ENCODE measurements at places on chromosomes 3 and 15.

- DNase-seq, result no peak
Measured at GRCh38 chr3:148204131-148204530, 493.6 kb upstream of the AGTR1 start.

DNA sequence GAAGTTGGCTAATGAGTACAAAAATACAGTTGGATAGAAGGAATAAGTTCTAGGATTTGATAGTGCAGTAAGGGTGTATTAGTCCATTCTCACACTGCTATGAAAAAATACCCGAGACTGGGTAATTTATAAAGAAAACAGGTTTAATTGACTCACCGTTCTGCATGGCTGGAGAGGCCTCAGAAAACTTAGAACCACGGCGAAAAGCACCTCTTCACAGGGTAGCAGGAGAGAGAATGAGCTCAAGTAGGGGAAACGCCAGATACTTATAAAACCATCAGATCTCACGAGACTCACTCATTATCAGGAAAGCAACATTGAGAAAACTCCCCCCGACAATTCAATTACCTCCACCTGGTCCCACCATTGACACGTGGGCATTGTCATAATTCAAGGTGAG, 483.3 kb downstream of the TUSC7 start:
- DNase-seq, result no peak

DNA sequence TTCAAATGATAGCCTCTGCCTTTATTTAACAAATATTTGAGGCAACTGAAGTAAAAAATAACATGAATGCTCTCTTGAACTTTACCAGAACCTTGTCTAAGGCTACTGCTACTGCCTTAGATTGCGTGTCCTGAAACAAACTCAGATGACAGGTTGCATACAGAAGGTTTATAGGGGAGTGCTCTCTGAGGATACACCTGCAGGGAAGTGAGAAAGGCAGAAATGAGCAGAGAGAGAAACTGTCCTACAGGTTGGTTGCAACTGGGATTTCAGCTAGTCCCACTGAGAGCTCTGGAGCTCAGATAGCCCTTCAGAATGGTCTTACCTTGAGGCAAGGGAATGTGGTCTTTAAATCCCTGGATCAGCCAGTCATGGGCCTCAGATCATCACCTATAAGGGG, 165.5 kb downstream of the IL5RA start:
- no peak for DNase-seq

DNA sequence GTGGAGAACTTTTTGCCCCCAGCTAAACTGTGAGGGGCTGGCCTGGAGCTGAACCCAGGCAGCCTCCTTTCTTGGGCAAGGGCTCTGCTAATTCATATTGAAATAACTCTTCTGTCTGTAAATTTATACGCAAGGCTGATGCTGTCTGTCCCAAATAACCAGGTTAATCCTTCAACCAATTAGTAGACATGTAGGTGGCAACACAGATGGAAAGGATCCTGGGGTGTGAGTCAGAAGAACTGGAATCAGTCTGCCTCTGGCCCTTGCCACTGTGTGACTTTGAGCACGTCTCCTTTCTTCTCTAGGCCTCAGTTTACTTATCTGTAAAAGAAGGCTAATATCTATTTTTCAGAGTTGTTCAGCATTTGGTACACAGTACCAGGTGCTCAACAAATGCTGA, 48.3 kb upstream of the IREB2 start:
- no peak for DNase-seq

GRCh38 chr15:84638103-84638502, 16.0 kb downstream of the WDR73 start:
- DNase-seq, result peak; percentile 44

- no peak for DNase-seq
Measured at GRCh38 chr3:16916840-16917239, 32.1 kb downstream of the PLCL2 start.

- DNase-seq, result peak; percentile 71
Measured at GRCh38 chr3:195106418-195106906, 164.5 kb downstream of the XXYLT1 start.

DNA sequence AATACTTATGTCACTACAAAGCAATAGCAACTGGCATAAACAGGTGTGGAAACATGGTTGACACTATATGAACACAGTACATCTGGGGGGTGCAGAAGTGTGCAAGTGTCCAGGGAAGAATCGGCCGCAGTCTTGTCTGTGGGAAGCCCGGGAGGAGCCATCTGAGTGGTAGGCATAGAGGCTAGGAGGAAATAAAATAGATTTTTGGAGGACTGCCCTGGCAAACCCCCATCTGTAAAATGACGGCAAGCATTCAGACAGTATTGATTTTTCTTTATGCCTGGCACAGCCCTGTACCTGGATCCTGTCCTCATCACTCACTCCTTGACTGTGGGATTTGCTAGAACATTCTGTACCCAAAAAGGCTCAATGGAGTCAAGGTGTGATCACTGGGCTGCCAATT, 31.3 kb downstream of the THSD4 start:
- no peak for DNase-seq

- DNase-seq, result no peak
Measured at GRCh38 chr15:69377216-69377970, 36.8 kb upstream of the KIF23 start.

DNA sequence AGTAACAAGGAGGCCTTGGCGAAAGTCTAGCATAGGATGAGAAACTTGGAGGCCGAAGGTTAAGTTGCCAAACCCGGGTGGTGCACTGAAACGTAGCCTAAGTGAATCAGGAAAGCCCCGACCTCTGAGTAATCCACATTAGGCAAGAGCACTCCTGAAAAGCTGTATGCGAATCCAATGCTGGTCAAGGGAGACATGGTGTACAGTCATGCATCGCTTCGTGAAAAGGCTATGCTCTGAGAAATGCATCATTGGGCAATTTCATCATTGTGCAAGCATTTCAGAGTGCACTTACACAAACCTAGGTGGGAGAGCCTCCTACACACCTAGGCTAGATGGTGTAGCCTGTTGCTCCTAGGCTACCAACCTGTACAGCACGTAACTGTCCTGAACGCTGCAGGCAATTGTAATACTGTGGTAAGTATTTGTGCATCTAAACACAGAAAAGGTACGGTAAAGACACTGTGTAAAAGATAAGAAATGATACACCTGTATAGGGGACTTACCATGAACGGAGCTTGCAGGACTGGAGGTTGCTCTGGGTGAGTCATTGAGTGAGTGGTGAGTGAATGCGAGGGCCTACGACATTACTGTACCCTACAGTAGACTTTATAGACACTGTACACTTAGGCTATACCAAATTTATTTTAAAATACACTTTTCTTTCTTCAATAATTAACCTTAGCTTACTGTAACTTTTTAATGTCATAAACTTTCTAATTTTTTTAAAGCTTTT, 222.5 kb downstream of the SHQ1 start:
- peak; percentile 40 for DNase-seq

- DNase-seq, result no peak
Measured at GRCh38 chr3:11835028-11835639, 11.6 kb downstream of the TAMM41 start.

DNA sequence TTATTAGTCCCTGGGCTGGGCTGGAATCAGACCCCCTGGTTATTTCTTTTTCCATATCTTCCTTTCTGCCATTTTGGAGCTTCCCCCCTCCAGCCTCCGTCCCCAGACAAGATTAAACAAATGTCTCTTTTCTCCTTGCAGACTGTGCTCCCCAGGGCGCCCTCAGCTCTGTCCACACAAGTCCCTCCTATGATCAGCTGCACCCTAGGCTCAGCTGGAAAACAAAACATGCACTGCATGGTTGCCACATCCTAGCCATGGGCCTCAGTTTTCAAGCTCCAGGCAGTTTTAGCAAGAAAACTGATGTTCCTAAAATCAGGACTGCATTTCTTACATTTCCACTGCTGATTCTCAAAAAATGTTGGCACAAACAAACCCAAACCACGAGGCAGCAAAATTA, 23.5 kb upstream of the RFTN1 start:
- no peak for DNase-seq

DNA sequence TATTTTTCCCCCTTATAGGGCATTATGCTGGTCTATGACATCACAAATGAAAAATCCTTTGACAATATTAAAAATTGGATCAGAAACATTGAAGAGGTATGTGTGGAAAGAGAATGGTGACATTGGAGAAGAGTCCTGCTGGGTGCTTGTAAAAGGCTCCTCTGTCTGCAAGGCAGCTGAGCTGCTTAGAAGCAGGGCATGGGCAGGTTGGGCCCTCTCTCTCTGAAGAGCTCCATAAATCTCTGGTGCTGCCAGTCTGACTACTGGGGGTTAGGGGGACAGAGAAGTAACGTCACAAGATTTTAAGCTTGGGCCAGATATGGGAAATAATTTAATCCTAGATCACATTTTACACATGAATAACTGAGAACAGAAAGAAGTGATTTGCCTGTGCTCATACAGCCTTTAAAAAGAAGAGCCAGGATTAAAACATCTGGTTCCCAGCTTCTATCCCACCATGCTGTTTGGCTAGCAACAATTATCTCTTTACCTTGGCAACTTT, 21.9 kb upstream of the APH1B start:
- DNase-seq, result no peak

- peak; percentile 53 for DNase-seq
Measured at GRCh38 chr15:92383519-92384324, 10.0 kb upstream of the ST8SIA2 start.

GRCh38 chr15:75578173-75578947, 755 bp downstream of the PTPN9 start:
- peak; percentile 42 for DNase-seq

GRCh38 chr3:191762323-191762960, 301.5 kb downstream of the PYDC2 start:
- DNase-seq, result no peak

GRCh38 chr15:49898097-49898496, 220.9 kb downstream of the ATP8B4 start:
- DNase-seq, result no peak

DNA sequence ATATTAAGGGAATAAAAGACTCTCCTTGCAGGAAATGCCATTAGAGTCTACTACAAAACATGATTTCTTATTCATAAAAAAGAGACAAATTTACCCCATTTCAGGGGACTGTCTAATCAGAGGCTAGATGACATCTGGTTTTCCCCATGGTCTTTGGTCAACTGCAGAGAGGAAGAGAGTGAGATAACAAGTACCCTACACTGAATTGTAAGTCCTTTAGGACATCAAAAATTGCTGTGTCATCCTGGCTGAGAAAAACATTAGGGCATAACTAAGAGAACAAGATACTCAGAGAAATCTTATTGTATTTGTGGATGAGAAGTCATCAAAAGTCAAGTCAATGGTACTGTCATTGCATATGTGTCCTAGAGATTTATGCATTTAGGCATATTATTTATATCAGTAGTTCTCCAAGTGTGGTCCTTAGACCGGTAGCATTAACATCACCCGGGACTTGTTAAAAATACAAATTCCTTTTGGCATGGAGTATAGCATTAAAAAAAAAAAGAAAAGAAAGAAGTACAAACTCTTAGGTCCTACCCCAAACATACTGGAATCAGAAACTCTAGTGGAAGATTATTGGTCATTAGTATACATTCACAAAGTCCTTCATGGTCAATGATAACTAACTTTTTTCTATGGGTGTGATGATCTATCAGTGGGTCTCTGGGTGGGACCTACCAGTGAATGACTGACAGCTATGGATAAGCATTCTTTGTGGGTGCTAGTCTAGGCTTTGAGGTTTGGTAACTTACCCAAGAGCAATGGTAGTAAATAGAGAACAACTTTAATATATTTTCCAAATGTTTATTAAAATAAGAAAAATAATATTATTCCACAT, 29.0 kb upstream of the TBC1D5 start:
- no peak for DNase-seq

- DNase-seq, result no peak
Measured at GRCh38 chr15:95365511-95366107, 964.9 kb upstream of the NR2F2 start.

- DNase-seq, result no peak
Measured at GRCh38 chr15:96974761-96975160, 644.3 kb downstream of the NR2F2 start.

DNA sequence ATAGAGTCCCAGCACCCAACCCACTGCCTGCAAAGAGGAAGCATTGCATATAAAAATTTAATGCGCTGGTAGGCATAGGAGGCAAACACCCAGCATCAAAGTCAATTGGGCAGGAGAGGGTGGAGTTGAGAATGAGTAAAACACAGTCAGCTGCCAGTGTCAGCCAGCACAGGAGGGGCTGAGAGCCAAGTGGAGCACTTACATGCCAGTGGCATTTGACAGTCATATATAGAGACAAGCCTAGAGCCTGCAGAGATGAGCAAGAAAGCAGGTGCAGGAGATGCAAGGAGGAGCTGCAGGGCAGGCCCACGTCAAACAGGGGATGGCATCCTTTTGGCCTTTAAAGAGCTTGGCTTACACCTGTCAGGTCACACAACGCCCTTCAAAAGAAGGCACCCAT, 27.6 kb upstream of the ZFAND6 start:
- peak; percentile 69 for DNase-seq

DNA sequence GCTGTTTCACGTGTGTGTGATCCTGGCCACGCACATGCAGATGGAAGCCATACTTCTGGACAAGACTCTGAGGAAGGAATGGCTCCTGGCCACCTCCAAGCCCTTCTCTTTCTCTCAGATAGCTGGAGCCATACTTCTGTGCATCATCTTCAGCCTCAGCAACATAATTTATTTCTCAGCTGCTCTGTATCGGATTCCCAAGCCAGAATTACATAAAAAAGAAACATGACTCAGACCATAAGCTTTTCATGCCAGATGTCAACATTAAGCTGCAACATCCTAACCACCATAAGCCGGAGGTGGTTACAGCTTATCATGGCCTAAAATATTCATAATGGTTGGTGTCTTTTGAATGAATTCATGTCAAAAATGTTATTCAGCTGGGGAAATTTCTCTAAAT, 10.6 kb upstream of the KIF23 start:
- DNase-seq, result no peak

GRCh38 chr3:354432-354831, 157.9 kb downstream of the CHL1 start:
- DNase-seq, result peak; percentile 10

DNA sequence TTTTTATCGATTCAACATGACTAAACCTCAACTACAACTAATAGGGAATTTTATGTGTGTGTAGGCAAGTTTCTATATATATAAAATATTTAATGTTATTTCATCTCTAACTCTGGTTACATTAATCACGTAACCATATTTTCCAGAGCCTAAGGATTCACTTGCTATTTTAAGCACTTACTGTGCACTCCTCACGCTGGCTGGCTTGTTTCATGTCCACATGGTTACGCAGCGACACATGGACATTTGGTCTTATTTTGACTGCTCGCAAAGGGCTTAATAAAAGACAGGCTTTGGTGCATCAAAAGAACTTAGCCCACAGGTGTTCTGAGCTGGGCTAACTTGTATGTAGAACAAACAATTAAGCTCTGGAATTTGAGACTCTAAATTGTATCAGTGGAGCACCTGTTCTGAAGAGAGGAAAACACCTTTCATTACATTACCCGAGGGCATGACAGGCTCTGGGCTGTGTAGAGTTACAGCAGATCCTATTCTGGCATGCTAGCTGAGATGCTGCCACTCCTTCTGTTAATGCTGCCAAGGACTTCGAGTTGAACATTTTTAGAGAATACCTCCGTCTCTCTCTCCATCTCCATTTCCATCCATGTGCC, 130.0 kb upstream of the NR2F2 start:
- no peak for DNase-seq

DNA sequence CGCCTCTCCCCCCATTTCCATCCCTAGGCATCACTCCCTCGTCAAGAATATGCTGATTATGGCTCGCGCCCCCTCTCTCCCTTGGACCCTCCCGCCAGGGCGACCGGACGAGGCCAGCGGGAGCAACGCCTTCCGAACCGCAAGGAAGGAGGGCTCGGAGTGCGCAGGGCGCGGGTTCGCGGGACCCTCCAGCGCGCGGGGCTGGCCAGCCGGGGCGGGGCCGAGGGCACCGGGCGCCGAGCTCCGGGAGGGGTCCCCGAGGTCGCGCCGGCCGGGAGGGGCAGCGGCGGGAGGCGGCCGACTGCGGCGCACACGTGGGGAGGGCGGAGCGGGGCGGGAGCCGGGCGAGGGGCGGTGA, 483 bp downstream of the EHD4 start:
- DNase-seq, result no peak

- no peak for DNase-seq
Measured at GRCh38 chr15:27365456-27365855, 394.5 kb downstream of the GABRG3 start.

Data from activated CD4-positive, alpha-beta memory T cell treated with anti-CD3 and anti-CD28 coated beads for 36 hours (primary cell).